WERI-Rb-1 (cell line): ENCODE measurements at places on chromosomes 6 and 20.

GRCh38 chr6:138393871-138394783, 9.9 kb upstream of the HEBP2 start:
- DNase-seq, result no peak

- no peak for DNase-seq
Observed at GRCh38 chr20:19384940-19385339, 172.5 kb downstream of the SLC24A3 start.

- peak; percentile 63 for DNase-seq
Observed at GRCh38 chr6:41901882-41902519, 6.8 kb upstream of the USP49 start.

GRCh38 chr6:138885156-138885819, 89.4 kb downstream of the ECT2L start:
- DNase-seq, result no peak

DNA sequence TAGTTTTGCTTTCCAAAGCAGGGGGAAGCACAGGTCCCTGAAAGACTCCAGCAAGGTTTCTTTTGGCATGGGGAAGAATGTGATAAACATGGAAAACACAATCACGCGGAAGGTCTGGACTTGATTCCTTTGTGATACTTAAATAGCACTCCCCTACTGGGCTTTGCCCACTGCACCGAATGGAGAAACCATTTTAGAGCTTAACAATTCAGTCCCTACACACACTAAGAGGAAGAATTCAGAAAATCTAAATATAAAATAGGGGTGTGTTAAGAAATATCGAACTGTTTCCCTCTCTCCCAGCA, 71.4 kb upstream of the NHSL1 start:
- no peak for DNase-seq

GRCh38 chr6:163416557-163417253, 2.2 kb downstream of the QKI start:
- DNase-seq, result peak; percentile 38

DNA sequence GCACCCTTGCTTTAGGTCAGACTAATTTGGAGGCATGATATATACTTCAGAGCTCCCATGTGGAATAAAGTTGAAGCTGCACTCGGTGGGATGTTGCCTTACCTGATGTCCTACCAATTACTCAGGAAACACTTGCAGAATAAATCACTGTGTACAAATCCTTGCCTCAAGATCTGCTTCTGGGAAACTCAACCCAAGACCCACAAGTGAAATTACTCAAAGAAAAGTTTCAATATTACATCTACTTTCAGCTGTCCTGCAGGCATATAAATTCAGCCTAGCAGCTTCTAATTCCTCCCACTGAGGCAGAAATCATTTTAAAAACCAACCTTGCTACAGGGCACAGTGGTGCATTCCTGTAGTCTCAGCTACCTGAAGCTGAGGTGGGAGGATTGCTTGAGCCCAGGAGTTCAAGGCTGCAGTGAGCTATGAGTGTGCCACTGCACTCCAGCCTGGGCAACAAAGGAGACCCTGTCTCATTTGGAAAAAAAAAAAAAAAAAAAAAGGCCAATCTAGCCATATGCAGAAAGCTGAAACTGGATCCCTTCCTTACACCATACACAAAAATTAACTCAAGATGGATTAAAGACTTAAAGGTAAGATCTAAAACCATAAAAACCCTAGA, 20.7 kb upstream of the DCDC2 start:
- no peak for DNase-seq

DNA sequence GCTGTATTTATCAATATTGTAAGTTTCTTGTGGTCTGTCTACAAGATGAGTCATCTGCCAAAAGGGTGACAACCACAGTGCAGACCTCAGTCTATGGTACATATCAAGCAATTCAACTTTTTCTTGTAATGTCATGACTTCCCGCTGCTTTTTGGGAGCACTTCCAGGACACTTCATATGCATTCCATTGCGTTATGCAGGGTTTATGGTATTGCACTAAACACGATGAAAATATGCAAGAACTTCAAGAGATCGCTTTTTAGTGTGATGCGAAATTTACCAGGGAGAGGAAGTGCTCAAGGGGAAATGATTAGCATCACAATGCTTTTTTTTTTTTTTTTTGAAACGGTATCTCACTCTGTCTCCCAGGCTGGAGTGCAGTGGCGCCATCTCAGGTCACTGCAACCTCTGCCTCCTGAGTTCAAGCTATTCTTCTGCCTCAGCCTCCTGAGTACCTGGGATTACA, 166.5 kb downstream of the TFAP2A start:
- DNase-seq, result no peak

- DNase-seq, result no peak
Observed at GRCh38 chr20:53691060-53691810, 97.6 kb upstream of the ZNF217 start.

- no peak for DNase-seq
Observed at GRCh38 chr6:105204768-105205167, 25.0 kb upstream of the POPDC3 start.

DNA sequence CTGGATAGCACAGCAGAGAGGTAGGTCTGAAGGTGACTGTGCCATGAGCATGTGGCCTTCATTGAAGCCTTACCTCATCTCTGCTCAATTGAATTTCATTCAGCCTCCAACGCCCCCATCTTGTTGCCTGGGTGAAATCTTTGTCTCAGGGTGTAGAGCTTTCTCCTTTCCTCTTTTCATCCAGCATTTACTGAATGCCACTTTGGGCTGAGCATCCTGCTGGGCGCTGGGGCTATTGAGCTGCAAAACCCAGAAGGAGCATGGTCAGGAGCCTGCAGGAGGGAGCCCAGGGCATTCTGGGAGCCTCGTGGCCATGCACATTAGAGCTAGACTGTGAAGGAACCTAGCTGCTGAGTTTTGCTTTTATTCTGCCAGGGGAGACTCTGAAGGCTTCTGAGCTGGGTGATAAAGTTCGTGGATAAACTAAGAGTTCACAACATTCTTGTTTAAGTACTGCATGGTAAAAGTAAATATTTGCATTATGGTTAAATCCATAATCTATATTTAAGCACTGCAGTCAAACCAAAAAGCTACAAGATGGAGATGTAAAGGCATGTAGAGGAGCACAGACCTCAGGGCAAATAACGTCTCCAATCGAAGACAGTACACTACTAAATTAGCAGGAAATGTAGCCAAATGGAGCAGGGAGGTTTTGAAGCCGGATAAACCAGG, 13.2 kb upstream of the ASXL1 start:
- no peak for DNase-seq

DNA sequence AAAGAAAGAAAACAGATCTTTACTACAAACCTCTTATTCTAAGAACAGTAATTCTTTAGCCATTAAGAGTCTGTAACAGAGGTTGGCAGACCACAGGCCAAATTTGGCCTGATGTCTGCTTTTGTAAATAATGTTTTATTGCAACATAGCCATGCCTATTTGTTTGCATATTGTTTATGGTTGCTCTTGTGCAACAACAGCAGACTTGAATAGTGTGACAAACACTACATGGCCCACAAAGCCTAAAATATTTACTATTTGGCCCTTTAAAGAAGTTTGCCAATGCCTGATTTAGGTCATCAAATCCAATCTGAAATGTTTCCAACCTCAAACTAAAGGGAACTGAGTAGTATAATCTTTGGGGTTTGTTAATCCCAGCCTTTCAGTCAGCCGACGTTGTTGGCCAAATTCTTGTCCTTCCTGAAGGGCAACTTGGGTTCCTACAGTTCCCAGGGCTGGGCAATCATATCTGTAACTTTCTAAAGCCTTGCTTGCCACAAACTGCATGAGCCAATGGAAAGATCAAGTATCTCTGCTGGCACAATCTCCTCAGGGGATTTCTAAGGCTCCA, 33.9 kb upstream of the TBC1D20 start:
- DNase-seq, result no peak

DNA sequence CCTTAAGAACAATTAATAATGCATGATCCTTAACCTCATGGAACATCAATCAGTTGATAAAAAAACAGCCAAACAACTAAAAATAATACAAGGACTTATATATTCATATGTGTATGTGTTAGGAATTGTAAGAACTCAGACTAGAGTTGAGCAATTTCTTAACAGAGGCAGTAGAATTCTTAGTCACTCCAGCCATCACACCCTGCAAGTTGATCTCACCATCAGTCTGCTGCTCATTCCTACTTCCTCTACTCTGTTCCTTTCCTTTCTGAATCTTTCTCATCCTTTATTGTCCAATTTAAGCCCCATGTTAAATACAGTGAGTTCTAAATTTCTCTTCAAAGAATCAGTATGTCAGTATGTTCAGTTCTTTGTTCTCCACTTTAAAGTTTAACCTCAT, 2.6 kb downstream of the ZNF165 start:
- no peak for DNase-seq

GRCh38 chr6:41445261-41445660, 100.9 kb upstream of the FOXP4 start:
- DNase-seq, result no peak

DNA sequence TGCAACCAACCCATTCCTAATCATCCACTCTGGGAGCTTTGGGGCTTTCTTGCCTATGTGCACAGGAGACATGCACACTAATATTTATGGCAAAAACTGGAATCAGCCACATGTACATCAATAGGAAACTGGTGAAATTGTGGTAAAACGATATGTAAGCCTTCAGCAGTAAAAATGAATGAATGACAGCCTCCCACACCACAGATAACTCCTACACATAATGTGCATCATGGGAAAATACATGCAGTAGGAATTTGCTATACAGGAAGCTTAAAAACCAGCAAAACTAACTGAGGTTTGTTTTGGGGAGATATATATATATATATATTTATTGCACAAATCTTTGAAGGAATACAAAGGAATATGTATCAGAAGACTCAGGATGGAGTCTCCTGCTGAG, 47.6 kb downstream of the HLA-G start:
- DNase-seq, result no peak

- DNase-seq, result peak; percentile 48
Observed at GRCh38 chr6:26383624-26384417, 913 bp downstream of the BTN2A2 start.

DNA sequence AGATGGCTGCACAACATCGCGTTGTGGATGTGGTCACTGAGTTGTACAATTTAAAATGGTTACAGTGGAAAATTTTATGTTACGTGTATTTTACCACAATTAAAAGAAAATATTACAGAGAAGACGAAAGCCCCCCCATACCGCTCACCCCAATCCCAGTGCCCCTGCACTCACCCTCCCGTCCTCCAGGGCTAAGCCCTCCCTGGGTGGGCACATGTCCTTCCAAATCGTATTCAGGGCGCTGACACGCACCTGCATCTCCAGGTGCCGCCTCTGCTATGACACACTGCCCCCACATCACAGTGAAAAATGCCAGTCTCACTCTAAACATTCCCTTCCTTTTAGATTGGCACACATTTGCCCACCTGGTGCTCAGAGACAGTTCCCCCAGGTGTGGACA, 49.4 kb downstream of the PSMG4 start:
- DNase-seq, result no peak

DNA sequence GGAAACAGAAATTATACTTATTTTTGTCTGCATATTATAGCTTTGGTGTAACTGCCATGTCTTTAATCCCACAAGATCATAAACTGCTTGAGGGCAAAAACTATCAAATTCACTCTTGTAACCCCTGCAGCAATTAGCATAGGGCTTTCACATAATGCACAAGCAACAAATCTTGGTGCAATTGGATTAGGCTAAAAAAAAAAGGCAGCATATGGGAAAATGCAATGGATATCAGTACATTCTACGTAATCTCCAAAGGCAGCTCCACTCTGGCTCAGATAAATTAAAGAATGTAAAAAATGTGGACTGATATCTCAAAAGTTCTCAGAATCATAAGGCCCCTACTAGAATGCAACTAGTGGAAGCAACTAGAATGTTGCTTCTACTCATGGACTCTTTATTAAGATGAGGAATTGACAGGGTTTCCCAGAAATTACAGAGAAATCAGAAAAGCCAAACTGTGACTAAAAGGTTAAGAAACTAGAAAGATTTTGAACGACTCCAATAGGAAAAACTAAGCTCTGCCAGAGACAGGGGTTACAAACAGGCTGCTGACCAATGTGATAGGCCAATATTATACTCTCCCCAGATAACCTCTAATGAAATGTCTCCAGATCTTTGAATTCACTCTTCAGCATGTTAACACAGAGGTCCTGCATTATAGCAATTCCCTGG, 55.0 kb downstream of the FILIP1 start:
- DNase-seq, result no peak

DNA sequence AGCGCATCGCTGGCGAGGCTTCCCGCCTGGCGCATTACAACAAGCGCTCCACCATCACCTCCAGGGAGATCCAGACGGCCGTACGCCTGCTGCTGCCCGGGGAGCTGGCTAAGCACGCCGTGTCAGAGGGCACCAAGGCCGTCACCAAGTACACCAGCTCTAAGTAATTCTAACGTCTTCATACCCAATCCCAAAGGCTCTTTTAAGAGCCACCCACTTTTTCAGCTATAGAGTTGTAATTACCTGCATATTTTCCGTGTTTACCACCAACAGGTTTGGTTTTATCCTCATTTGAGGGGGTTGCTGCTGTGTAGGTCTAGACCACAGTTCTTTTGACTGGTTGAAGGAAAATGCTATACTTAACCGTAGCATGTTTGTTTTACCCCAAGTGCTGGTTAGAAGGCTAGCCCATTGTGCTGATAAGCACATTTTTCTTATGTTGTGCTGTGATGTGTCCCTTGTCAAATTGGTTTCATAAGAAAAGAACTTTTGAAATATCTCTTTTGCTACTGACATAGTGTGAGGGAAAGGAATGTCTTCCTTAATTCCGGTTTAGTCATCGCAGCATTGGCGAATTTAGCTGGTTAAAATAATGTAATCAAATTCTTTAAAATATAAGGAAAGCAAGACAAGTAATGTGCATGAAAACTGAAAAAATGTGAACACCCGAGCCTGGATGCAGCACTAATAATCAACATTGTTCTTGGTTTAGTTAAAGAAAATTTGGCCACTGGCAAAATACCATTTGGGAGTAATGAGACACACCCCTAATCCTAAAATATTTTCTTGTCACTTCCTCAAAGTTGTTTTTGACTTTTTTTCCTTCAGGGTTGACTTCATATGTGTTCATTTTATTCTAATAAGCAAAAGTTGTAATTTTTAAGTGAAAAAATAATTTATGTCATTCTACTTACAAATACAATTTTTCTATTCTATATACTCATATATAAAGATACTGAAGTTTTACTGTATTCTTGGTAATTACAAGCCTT, 112.8 kb downstream of the HFE start:
- no peak for DNase-seq

- DNase-seq, result no peak
Observed at GRCh38 chr20:54636575-54636974, 161.2 kb downstream of the DOK5 start.

- peak; percentile 26 for DNase-seq
Observed at GRCh38 chr6:83514866-83515466, 2.6 kb downstream of the PRSS35 start.

DNA sequence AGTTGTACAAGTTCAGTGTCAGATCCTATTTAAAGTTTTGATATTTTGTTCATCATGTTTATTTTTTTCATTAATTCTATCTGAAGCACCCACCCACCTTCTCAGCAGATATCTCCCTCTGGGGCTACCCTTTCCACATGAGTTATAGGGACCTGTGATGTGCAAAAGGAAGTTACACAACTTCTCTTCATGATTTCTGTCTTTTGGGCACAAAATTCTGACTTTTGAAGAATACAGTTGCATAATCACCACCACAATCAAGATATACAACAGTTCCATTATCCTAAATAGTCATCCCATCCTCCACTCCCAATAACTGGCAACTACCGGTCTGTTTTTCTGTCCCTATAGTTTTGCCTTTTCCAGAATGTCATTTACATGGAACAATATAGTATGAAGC, 13.8 kb upstream of the FUCA2 start:
- DNase-seq, result no peak

- DNase-seq, result no peak
Observed at GRCh38 chr20:59802018-59802417, 131.4 kb downstream of the SYCP2 start.
